Body of pancreas (tissue), 4 donors: ENCODE measurements at places on chromosomes 12 and 14. TPM values are rescaled to one million over a fixed set of nuclear protein-coding genes. Genes with fewer than 3 reads are reported as not detected.

CCDC197 gene
- not detected for total RNA-seq

GPR65 gene
- not detected for total RNA-seq

DNA sequence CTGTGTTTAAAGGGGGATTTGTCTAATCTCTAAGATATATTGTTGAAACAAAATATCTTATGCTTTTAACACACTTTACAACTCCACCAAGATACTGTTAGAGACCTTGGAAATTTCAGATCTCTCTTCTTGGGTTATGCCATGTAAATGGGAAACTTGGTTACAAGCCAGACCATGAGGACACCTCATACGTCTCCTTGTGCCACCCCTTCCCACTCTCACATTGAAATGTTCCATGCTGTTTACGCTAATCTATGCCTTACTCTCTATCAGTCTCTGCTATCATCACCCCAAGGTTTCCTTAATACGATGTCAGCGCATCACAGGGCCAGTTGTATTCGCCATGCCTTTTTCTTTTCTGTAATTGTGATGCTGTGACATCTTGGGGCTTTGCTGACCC lies 13.4 kb upstream of the DEGS2 start:
- no peaks in the 10 kb centered on the region for H3K36me3 ChIP-seq
- DNase-seq: no peak
- H3K27me3 ChIP-seq: no peaks in the 10 kb centered on the region
- no peak overlapping the region for H3K27ac ChIP-seq
- H3K4me3 ChIP-seq: no peak overlapping the region

DACT1 gene
- 3.9 TPM for total RNA-seq

GRCh38 chr14:54446161-54446693 lies 5.1 kb upstream of the CNIH1 start:
- peaks cover 4% of the 10 kb centered on the region for H3K4me1 ChIP-seq
- no peak overlapping the region for H3K4me3 ChIP-seq
- H3K36me3 ChIP-seq: no peaks in the 10 kb centered on the region
- DNase-seq: no peak

DNA sequence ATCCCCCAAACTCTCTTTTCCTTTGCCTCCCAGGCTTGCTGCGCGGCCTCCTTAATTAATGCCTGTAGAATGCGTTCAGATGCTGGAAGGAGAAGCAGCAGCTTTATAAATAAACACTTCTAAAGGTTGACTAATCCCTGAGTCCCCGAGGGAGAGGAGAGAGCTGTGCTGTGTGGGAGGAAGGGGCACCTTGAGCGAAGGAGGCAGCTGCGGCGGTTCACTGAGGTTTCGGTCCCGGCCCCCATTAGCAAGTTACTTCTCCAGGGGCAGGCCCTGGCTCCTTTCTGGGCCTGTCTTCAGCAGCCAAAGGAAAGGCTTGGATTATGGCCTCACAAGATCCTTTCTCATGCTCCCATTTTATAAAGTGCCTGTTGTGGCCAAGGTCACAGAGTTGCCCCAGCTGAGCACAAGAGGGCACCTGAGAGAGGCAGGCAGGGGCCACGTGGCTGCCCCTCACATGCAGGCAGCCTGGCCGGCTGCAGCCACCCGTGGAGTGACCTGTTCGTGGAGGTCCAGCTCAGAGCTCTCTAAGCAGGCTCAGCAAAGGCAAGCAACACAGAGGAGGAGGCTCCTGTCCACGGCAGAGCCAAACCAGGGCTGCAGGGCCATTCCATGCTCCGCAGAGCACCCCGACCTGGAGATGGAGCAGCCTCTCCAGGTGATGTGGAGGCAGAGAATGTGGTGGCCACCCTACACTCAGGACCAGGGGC lies 15.0 kb upstream of the CACNA2D4 start:
- no peaks in the 10 kb centered on the region for H3K36me3 ChIP-seq
- no peak overlapping the region for H3K4me3 ChIP-seq
- DNase-seq: no peak
- H3K27ac ChIP-seq: no peak overlapping the region
- peaks cover 29% of the 10 kb centered on the region for H3K4me1 ChIP-seq
- H3K27me3 ChIP-seq: no peaks in the 10 kb centered on the region

- H3K4me3 ChIP-seq: no peak overlapping the region
- H3K27me3 ChIP-seq: no peaks in the 10 kb centered on the region
- H3K27ac ChIP-seq: no peak overlapping the region
- no peaks in the 10 kb centered on the region for H3K36me3 ChIP-seq
- no peak for DNase-seq
- H3K4me1 ChIP-seq: peaks cover 2% of the 10 kb centered on the region
Observed at GRCh38 chr12:105935981-105936380, 202.8 kb downstream of the NUAK1 start.

- no peaks in the 10 kb centered on the region for H3K36me3 ChIP-seq
- DNase-seq: no peak
- H3K4me1 ChIP-seq: no peaks in the 10 kb centered on the region
- no peak overlapping the region for H3K27ac ChIP-seq
- H3K4me3 ChIP-seq: no peak overlapping the region
- H3K27me3 ChIP-seq: no peaks in the 10 kb centered on the region
Observed at GRCh38 chr12:131323879-131324278, 370.2 kb downstream of the ADGRD1 start.

DNA sequence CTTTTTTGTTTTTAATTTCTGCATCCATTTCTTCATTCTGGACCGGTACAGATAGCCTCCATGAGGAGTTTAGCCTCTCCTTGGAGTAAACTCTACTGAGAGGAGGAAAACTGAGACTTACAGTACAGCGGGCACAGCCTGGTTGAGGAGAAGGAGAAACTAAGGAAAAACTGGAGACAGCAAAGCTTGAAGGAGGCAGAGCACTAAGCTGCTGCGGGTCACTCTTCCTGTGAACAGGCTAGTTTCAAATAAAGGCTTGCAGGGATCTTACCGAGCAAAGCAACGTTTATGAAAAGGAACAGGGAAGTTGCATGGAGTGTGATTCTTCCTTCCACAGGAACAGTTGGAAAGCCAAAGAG lies 348 bp upstream of the SSTR1 start:
- peak overlapping the region; percentile 86 for H3K27ac ChIP-seq
- peaks cover 46% of the 10 kb centered on the region for H3K4me1 ChIP-seq
- H3K36me3 ChIP-seq: no peaks in the 10 kb centered on the region
- no peaks in the 10 kb centered on the region for H3K27me3 ChIP-seq
- no peak overlapping the region for H3K4me3 ChIP-seq
- no peak for DNase-seq

DNA sequence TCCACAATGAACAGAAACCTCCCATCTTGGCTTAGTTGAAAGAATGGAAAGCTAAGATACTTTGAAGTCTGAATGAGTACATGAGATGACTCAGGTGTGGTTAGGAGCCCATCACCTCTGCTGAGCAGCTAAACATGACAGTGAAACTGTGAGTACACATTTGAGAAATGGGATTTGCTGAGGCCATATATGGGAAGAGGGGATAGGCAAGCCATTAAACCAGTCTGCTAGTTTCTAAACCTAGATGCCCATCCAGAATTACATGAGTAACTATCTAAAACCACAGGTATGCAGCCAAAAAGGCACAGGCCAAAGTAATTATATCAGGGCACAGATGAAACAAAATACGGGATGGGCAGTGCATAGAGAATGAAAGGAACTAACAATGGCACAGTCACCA lies 41.2 kb downstream of the NKX2-1 start:
- no peak overlapping the region for H3K27ac ChIP-seq
- H3K27me3 ChIP-seq: no peaks in the 10 kb centered on the region
- H3K4me1 ChIP-seq: no peaks in the 10 kb centered on the region
- no peak overlapping the region for H3K4me3 ChIP-seq
- no peaks in the 10 kb centered on the region for H3K36me3 ChIP-seq

MORN3 gene
- not detected for total RNA-seq

DNA sequence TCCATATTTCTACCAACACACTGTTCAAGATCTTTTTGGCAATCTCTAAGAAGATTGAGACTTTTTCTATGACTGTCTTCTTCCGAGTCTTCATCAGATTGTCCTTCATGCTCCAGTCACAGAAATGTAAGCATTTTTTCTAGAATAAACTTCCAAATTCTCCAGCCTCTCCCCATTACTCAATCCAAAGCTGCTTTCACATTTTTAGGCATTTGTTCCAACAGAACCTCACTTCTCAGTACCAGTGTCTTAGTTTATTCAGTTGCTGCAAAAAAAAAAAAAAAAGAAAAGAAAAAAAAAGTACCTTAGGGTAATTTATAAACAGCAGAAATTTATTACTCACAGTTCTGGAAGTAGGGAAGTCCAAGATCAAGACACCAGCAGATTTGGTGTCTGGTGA lies 290.8 kb upstream of the NOVA1 start:
- H3K27me3 ChIP-seq: no peaks in the 10 kb centered on the region
- DNase-seq: no peak
- H3K27ac ChIP-seq: no peak overlapping the region
- H3K36me3 ChIP-seq: no peaks in the 10 kb centered on the region

DNA sequence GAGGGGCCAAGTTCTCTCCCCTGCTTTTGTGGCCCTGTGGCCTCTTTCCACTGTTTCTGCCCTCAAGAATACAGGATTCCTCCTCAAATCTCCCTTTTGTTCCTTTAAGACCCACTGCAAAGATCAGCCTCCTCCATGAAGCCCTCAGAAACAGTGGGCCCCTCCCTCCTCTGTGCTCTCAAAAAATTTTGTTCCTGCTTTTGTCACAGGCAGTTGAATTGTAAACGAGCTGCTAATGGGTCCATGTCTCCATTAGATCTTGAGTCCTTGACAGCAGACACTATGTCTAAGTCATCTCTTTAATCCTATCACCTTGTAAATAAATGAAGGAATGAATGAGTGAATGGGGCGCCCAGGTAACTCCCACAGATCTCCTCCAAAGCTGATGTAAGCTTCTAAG lies 175.2 kb downstream of the ESRRB start:
- no peaks in the 10 kb centered on the region for H3K27me3 ChIP-seq
- no peak overlapping the region for H3K27ac ChIP-seq
- no peak for DNase-seq
- H3K4me1 ChIP-seq: no peaks in the 10 kb centered on the region

- no peaks in the 10 kb centered on the region for H3K27me3 ChIP-seq
- H3K4me1 ChIP-seq: no peaks in the 10 kb centered on the region
- H3K36me3 ChIP-seq: no peaks in the 10 kb centered on the region
- H3K4me3 ChIP-seq: no peak within 1 kb of the TSS
- no peak for DNase-seq
Observed at GRCh38 chr12:8612629-8613028, at the start of gene AICDA. TSS of gene AICDA (minus strand) at chr12:8612859. CDS start at chr12:8612767, 92 bp downstream.

- no peak overlapping the region for H3K4me3 ChIP-seq
- no peak overlapping the region for H3K27ac ChIP-seq
- H3K4me1 ChIP-seq: no peaks in the 10 kb centered on the region
- peaks cover 45% of the 10 kb centered on the region for H3K36me3 ChIP-seq
- no peak for DNase-seq
- H3K27me3 ChIP-seq: no peaks in the 10 kb centered on the region
Observed at GRCh38 chr12:111656016-111656415, 29.7 kb downstream of the BRAP start.

GRCh38 chr14:90277581-90278198 lies 21.3 kb downstream of the PSMC1 start:
- H3K36me3 ChIP-seq: peaks cover 17% of the 10 kb centered on the region
- H3K27me3 ChIP-seq: no peaks in the 10 kb centered on the region
- no peaks in the 10 kb centered on the region for H3K4me1 ChIP-seq
- H3K4me3 ChIP-seq: no peak overlapping the region
- DNase-seq: no peak
- H3K27ac ChIP-seq: no peak overlapping the region

DNA sequence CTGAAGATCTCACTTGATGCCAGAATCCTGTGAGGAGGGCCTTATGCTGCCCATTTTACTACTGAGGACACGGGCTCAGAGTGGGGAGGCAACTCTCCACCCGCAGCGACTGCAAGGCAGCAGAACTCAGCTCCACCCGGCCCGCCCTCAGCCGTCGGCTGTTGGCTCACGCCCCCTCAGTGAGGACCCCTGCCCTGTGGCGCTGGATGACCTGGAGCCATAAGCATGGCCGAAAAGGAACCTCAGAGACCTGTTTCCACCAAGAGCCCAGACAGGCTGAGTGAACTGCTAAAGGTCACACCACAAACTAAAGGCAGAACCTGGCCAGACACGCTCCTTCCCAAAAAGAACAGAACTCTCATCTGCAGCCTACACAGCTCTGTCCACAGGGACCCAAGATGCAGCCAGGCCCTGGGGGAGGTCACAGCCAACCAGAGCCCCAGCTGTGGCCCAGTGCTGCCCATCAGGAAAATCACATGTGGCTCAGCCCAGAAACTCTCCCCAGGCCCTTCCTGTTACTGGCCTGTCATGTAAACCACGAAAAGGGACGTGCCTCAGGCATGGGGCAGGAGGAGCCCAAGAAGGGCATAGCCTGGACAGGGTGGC lies 32.8 kb downstream of the CCNK start:
- DNase-seq: no peak
- H3K36me3 ChIP-seq: peaks cover 15% of the 10 kb centered on the region
- H3K4me1 ChIP-seq: peaks cover 17% of the 10 kb centered on the region
- H3K27me3 ChIP-seq: no peaks in the 10 kb centered on the region
- H3K4me3 ChIP-seq: no peak overlapping the region

DNA sequence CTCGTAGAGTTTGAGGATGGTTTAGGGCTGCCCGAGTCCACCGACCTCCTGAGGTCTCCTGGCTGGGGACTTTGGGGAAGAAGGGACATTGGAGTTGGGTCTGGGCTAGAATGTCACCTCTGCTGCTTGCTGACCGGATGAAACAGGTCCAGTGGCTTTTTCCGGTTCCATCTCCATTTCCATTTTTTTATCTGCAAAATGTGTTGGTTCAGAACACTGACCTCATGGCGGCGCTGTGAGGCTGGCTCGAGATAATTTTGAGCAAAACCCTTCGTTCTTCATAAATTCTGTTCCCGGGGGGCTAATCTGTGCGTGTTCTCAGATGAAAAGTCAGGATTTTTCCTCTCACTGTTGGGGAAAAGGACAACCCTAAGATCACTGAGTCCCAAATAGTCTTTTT lies 11.7 kb upstream of the MYL2 start:
- H3K4me3 ChIP-seq: no peak overlapping the region
- no peaks in the 10 kb centered on the region for H3K36me3 ChIP-seq
- DNase-seq: no peak
- H3K27ac ChIP-seq: no peak overlapping the region
- H3K27me3 ChIP-seq: peaks cover 3% of the 10 kb centered on the region

CLECL1 gene
- not detected for total RNA-seq

DNA sequence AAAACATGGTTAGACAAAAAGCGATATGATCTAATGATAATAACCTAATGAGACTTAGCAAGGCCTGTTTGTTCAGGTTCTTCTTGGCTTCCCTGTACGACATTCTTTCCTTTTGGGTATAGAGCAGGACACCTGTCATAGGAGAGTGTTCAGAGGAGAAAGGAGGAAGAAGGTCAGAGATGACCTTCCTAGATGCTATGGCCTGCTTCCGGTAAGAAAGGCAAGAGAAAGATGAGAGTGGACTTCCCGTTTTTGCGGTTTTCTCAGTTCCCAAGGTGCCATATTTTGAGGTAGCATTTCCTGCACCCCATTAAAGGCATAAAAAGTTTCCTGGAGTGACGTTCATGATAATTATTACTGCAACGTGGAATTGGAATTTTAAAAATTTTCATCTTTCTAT lies 8.7 kb downstream of the CLEC4E start:
- no peak overlapping the region for H3K4me3 ChIP-seq
- no peaks in the 10 kb centered on the region for H3K27me3 ChIP-seq
- no peaks in the 10 kb centered on the region for H3K36me3 ChIP-seq
- no peaks in the 10 kb centered on the region for H3K4me1 ChIP-seq
- DNase-seq: no peak

GRCh38 chr12:15977999-15978951 lies 67.1 kb downstream of the DERA start:
- H3K36me3 ChIP-seq: no peaks in the 10 kb centered on the region
- peaks cover 30% of the 10 kb centered on the region for H3K4me1 ChIP-seq
- H3K27ac ChIP-seq: no peak overlapping the region
- H3K4me3 ChIP-seq: no peak overlapping the region
- DNase-seq: no peak

VWF gene
- total RNA-seq: 76.1 TPM

GRCh38 chr12:92554158-92555073 lies 148.4 kb upstream of the PLEKHG7 start:
- peak overlapping the region; percentile 82 for H3K27ac ChIP-seq
- DNase-seq: no peak
- no peaks in the 10 kb centered on the region for H3K36me3 ChIP-seq

ZDHHC22 gene
- total RNA-seq: not detected

MUCL1 gene
- not detected for total RNA-seq
